ENCODE measurements at places on chromosomes 3 and 15.
A peak's percentile ranks its signal among the peaks of the same experiment; 100 is the strongest.

DNA sequence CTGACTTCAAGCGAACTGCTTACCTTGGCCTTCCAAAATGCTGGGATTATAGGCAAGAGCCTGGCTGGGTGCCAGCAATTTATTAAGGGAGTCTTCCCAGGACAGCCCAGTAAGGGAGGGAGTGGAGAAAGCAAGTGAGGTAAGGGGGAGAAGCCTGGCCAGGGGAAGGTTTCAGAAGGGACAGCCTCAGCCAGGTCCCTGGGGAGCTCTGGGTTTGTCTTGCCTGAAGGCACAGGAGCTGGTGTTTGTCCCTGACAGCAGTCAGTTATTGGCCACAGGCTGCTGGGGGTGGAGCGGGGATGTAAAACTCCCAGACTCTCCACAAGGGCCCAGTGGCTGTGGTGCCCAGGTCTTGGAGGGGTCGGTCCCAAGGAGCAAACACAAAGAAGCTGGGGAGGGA lies 33.0 kb upstream of the CDCP1 start:
- no peak for DNase-seq

- peak; percentile 19 for DNase-seq
Measured at GRCh38 chr3:134294302-134295280, 43.9 kb upstream of the RYK start.

DNA sequence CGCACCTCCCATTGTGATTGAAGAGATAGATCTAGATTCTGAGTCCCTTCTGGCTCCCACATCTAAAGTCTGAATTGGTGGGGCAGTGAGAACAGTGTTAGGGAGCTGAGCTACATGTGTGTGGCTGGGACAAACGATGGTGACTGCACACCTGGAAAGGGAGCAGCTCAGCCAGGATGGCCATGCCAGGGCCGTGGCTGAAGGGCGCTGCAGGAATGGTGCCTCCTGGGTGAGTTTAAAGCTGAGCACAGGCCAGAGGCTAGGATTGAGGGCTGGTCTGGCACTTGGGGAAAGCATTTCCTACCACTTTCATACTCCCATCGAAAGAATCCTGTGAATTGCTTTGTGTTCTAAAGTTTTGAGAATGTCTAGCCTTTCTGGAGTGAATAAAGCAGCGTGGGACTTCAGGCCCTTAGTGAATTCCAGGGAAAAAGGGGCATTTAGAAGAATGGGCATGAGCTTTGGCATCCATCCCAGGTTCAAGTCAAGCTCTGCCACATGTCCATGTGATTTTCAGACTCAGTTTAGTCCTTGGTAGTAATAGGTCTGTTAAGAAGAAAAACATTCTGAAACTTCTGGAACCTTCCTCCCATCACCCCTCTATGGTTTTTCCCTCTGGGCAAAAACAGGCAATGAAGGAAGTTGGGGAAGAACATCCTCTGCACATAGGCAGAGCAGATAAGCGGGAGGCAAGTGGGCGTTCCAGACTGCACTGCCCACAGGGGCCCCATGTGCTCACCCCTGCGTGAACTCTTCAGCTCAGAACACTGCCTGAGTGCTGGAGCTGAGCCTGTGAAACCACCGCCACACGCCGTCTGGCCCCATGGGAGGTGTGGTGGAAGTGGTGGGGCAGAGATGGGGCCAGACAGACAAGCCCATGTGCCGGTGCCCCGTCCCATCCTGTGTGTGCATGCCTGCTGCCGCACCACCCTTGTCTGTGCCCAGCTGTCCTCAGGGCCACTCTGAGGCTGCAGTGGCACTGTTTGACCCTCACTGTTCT lies 12.9 kb upstream of the CPNE9 start:
- DNase-seq, result no peak

DNA sequence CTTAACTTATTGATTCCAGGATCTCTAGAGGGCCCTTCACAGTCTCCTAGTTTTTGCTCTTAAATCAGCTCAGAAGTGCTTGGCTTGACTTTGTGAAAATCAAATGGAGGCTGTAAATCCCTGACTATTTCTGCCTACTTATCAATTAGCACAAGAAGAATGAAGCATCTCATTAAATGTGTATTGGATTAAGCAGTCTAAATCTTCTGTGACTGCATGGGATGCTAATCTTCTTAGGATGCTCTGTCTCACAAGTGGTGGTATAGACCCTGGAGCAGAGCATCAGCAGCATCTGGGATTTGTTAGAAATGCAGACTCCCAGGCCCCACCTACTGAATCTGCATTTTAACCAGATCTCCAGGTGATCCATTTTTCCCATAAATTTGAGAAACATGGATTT lies 488.7 kb downstream of the AGBL1 start:
- no peak for DNase-seq

GRCh38 chr3:187066228-187066995 lies 72.9 kb downstream of the RPL39L start:
- DNase-seq, result peak; percentile 30

DNA sequence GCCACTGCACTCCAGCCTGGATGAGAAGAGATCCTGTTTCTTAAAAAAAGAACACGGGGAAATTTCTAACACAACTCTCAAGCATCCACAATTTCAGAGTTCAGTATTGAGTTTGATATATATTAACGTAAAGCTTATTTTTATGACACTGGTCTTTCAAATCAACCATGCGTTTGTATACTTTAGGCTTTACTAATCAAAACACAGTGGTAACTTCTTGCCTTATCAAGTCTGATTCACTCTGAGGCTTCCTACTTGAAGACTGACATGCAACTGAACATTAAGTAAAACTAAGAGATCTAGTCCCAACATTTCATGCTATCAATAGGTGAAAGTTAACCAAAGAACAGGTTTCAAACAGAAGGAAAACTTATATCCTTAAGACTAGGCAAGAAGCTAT lies 46.7 kb downstream of the PRTG start:
- DNase-seq, result no peak

GRCh38 chr3:36557021-36557707 lies 176.9 kb downstream of the STAC start:
- DNase-seq, result no peak

GRCh38 chr15:65982627-65983322 lies 113.5 kb downstream of the RAB11A start:
- DNase-seq, result no peak

GRCh38 chr15:31125061-31125460 lies 23.5 kb upstream of the TRPM1 start:
- DNase-seq, result no peak

DNA sequence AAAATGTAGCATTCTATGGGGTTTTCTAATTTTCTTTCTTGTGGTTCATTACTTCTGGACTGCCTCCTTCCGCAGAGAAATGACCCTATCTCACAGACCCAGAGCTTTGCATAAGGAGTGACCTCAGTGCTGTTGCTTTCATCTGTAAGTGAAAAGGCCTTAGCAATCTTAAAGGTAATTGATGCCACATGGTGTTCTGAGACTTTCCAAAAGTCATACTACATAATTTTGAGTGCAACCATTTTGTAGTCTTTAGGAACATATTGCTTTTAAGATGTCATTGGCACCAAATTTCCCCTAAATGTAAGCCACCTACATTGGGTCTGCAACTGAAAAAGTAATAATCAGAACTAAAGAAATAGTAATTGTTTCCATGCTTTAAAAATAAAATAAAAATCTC lies 9.2 kb upstream of the HHLA2 start:
- DNase-seq, result no peak

DNA sequence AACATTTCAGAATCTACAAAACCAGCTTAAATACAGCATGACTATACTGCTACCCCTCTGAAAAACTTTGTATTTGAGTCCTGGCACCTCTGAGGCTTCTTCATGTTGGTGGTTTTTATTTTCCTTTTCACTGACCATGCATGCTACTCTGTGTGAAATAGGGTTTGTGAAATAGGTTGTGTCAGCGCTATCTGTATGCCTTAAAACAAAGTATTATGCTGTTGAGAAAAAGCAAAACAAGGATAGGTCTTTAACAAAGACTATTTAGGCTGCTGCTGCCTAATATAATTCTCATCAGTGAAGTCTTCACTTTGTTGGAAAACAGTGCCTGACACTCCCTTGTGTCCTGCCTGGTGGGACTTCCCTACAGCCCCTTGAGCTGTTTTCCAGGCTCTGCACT lies 28.7 kb upstream of the TRAK1 start:
- no peak for DNase-seq

GRCh38 chr3:194140520-194141414 lies 4.8 kb downstream of the HES1 start:
- peak; percentile 19 for DNase-seq

GRCh38 chr3:16978234-16978920 lies 93.6 kb downstream of the PLCL2 start:
- no peak for DNase-seq

- DNase-seq, result no peak
Measured at GRCh38 chr3:13140596-13140995, 67.4 kb upstream of the IQSEC1 start.

- DNase-seq, result no peak
Measured at GRCh38 chr3:167691366-167691765, 37.6 kb upstream of the WDR49 start.

DNA sequence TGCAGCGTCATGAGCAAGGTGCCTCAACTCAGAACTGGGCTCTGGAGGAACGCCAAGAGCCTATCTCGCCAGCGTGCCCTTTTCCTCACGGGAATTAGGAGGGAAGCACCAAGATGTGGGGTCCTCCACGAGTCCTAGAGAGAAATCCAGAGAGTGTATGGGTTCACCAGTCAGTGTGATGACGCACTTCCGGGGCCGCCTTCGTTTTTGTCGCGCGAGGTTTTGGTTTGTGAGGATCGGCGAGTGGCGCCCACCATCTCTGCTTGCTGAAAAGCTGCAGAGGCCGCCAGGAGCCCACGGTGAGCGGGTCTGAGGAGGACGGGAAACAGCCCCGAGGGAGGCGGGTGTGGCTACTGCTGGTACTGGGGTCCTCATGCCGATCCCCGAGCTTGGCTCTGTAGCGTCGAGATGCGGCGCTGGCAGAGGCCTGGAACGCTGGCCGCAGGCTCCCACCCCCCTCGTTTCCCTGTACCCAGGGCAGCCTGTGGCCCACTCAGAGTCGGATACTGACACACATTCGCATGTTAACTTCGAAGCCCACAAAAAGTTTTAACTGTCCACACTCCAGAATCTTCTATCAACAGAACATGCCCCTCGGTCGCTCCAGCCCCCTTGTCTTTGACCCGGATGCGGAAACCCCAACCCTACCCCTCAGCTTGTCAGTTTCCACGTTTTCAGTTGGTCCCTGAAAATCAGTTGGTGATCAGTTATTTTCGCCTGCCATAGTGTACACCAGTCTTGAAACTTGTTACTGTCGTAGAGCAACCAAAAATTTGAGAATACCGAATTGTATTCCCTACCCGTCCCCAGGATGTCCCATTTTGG lies 30.4 kb downstream of the ZNF662 start:
- no peak for DNase-seq

- DNase-seq, result no peak
Measured at GRCh38 chr3:133426721-133427120, 26.9 kb downstream of the BFSP2 start.

- DNase-seq, result no peak
Measured at GRCh38 chr3:195410546-195410945, 32.3 kb downstream of the ACAP2 start.

Measured in stimulated activated CD4-positive, alpha-beta T cell treated with anti-CD3 and anti-CD28 coated beads, Interleukin-12 subunit alpha, Interleukin-12 subunit beta, amount 100 ng/mL, for 4 hours (primary cell).